Epithelial cell of prostate (primary cell): ENCODE measurements at places on chromosomes 12 and 14.
A peak's percentile ranks its signal among the peaks of the same experiment; 100 is the strongest.

DNA sequence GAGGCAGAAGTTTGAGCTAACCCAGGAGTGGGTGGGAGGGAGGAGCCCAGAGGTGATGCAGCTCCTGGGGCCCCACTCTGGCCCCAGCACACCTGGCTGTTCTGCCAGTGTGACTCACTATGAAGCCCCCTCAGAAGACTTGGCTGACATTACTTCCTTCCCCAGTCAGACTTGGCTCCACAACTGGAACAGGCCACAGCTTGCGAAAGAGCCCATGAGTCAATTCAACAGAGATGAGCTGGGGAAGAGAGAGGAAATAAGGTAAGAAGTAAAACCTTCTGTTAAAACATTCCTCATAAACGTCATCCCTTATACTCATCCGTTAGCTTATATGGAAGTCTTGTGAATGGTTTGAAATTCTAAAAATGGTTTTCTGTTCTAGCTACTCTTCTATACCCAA is 245.9 kb downstream of the ADAMTS20 start:
- DNase-seq = peak; percentile 94

- no peak for DNase-seq
These were observed 19.4 kb downstream of the KRT85 start for GRCh38 chr12:52347551-52348510.

DNA sequence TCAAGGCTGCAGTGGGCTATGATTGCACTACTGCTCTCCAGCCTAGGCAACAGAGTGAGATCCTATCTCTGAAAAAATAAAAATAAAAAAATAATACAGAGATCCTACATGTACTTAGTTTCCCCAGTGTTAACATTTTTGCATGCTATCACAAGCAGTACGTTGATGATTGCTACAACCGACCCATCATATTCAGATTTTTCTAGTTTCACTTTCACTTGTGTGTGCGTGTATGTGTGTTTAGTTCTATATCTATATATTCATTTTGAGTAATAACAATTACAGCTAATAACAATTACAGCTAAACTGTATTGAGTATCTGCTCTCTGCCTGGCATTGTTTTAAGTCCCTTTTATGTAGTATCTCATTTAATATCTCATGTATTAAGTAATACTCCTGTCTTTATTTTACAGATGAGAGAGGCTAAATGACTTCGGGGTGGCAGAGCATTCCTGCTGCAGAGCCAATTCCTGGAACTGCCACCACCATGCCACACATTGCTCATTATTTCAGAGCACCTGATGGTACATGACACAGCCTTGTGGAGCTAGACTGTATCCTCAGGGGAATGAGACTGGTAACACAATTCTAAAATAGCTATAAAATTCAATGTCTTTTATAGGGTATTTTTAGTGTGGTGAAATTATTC is 153.1 kb downstream of the BCAT1 start:
- DNase-seq = no peak

GRCh38 chr12:32217354-32218310 is 111.0 kb downstream of the BICD1 start:
- peak; percentile 22 for DNase-seq

GRCh38 chr12:88420457-88420856 is 159.8 kb downstream of the KITLG start:
- DNase-seq = peak; percentile 64

DNA sequence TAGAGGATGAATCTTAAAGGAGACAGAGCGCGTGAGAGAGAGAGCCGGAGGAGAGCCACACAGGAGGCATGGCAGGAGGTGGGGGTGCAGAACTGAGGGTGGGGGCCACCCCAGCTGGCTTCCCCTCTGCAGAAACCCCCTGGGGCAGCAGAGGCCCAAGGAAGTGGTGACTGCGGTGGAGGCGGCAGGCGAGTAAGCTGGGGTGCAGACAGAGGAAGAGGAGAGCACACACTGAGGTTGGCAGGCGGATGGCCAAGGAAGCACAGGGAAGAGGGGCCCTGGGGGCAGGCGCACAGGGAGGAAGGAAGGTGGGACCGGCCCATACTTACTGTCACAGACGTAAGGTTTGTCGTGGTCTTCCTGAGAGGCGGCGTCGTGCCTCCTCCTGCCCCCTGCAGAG is 179.8 kb downstream of the DPF3 start:
- no peak for DNase-seq

GRCh38 chr14:75025082-75025481 is 22.4 kb downstream of the EIF2B2 start:
- DNase-seq = no peak

DNA sequence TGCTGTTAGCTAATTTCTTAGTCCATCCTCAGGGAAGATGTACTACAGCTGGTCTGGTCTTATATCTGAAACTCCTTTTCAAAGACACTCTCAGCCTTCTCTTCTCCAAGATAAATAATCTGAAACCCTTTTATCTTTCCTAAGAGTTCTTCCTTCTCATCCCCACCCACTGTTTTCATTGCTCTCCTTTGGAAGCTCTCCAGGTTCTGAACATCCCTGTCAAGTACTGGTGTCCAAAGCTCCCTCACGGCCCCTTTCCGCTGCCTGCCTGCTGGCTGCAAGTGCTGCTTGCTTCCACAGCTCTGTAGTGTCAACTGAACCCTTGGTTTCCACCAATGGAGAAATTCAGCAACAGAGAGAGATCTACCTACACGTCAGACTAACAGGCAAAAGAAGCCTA is 6.6 kb upstream of the SLC6A13 start:
- no peak for DNase-seq

GRCh38 chr12:1329784-1330476 is 264.5 kb downstream of the FBXL14 start:
- DNase-seq = no peak

DNA sequence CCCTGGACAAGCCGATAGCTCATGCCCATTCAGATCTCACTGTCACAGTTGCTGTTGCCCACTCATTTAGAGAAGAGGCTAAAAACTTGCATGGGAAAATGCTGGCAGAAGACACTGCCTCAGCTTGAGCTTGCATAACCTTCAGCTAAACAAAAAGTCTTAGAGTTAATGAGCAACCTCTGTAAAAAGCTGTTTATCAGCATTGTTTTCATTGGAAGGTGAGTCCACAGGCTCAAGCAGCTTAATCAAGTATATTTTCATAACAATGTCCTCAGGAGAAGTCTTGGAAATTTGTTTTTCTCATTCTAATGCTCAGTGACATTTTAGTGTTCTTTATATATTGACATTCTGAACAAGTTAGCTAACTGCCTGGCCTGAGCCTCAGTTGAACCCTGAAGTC is 872.9 kb downstream of the TMTC2 start:
- no peak for DNase-seq

GRCh38 chr12:13780453-13780852 is 200.9 kb downstream of the GRIN2B start:
- no peak for DNase-seq

DNA sequence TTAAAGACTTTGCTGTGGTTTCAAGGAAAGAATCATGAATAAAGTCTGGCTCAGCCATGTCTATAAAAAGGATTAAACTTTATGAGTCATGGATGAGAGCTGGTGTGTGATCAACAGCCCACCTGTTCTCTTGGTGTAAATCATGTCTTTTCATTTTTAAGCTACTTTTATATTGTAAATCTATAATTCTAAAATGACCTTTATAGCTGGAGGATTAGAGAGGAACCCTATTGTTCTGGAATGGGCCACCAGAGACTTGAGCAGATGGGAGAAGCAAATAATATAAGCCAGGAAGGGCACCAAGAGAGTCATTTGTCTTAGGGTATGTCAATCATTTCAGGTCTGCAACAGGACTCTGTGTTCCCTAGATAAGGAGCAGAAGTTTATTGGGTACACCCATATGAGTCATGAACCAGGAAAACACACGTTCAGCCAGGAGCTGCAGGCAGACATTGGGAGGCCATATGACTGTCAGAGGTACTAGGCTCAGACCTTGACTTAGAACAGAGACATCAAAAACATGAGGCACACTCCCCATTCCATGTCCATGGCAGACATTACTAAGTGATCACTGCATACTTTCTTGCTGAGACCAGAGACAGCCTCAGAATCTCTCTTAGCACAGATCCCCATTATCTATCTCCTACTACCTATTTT is 49.3 kb downstream of the NDUFA12 start:
- DNase-seq = peak; percentile 95

- peak; percentile 39 for DNase-seq
These were observed 197.6 kb upstream of the RBM19 start for GRCh38 chr12:114163771-114164170.

- no peak for DNase-seq
These were observed 72.6 kb downstream of the PPM1H start for GRCh38 chr12:62862259-62862881.

- DNase-seq = no peak
These were observed 34.2 kb upstream of the YARS2 start for GRCh38 chr12:32789916-32790315.

DNA sequence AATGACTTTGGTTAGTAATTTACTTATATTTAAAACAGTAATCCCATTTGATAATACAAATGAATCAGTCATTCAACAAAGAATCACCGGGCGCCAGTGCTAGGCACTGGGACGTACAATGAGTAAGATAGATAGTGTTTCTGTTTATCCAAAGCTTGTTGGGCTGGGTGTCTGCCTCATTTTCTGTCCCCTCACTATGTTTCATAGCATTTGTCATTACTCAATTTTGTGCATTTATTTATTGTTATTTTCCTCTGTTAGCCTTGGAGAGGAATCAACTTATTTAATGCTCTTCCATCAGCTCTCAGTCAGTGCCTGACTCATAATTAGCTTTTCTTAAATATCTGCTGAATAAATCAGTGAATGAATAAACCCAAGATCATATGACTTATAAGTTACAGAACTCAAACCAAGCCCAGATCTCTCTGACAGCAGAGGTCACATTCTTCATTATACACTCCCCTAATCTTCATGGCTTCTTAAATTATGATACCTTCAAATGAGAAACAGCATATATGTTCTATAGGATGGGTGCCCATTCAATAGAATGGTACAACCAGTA is 86.2 kb downstream of the TSPAN8 start:
- no peak for DNase-seq

DNA sequence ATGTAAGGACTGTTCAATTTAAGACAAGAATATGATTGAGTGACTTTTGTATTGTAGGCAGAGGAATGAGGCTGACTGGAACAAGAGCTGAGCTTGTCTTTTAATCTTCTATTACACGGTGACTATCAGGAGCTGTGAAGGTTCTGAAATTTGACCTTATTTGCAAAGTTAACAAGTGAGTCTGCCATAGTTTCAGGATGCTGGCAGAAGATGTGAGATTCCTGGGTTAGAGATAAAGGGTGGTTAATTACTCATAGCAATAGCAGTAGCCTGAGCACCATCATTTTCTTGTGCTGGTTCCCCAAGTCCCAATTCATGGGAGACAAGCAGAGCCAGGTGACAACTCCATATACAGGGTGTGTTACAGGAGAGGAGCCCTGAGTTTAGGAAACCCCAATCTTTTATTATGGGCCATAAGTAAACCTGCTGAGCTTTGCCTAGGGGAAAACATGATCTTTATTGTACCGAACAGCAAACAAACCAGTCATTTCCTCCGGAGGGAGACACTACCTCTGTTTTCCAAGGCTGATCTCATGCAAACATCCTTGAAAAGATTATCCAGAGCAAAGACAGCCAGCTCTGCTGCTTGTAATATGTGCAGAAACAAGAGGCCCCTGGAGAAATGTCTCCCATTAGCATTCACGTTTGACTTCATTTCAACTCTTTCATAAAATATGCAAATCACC is 51.7 kb upstream of the DDX11 start:
- no peak for DNase-seq

DNA sequence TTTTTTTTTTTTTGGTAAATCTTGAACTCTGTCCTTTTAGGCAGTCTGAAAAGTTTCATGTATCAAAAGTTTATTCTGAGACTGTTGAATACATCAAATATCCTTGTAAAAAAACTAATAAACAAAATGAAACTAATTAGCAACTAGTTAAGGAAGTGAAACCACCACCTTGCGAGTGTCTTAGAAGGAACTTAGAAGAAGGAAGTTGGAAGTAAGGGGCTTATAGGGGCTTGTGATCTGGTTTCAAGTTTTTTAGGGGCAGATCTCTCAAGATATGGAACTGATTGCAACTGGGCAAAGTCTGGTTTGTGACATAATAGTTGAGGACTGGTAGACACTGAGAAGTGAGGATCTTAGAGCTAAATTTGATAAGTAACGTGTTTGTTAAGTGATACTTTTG is 748.8 kb downstream of the C12orf50 start:
- DNase-seq = no peak

DNA sequence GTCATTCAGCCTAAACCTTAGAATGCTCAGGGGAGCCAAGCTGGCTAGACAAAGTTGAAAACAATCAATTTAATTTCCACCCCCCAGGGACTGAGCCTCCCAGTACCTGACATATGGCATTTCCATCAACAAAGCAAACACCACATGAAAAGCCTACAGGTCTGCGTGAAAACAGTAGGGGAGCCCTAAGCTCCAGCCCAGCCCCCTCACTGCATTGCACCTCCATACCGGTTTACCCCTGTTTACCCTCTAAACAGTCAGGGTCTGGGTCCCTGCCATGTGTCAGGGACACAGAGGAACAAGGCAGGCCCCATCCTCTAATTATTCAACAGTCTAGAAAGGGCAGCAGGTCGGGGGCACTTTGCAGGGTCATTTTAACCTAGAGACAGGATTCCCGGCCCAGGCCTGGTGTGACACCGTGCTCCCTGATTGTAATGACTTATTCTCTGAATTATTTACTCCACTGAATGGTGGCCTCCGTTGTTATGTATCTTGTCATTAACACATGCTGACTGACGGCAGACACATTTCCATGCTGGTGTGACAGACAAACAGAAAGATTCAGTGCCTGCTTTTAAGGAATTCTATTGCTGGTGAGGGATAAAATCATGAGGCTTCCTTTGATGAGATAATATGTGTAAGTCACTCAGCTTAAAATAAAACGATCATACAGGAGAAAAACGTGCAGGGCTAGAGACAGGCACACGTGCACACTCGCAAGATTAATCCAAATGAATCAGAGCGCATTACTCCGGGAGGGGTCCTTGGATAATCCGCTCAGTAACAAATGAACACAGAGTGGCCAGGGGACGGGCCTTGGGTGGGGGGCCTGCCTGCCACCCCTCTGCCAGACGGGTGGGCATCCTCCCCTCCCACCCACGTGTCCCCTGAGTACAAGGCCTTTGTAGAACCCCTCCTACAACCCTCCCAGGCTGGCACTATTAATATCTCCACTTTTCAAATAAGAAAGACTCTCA is 23.2 kb downstream of the CCDC88C start:
- no peak for DNase-seq

- no peak for DNase-seq
These were observed 180.3 kb downstream of the IPO8 start for GRCh38 chr12:30515351-30515750.

GRCh38 chr12:1670358-1671268 is 20.3 kb upstream of the ADIPOR2 start:
- no peak for DNase-seq

GRCh38 chr14:102588821-102589220 is 3.6 kb upstream of the RCOR1 start:
- no peak for DNase-seq

DNA sequence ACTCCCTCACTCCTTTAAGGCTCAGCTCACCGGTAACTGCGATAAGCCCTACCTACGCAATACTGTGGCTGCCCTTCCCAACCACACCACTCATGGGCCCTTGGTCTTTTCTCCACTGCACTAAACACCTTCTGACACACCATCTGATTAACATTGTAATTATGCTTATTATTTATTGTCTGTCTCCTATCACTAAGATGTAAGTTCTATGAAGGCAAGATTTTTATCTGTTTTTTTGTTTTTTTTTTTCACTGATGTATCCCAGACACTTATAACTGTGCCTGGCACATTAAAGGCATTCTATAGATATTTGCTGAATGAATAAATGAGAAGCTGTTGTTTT is 34.2 kb upstream of the PYGL start:
- DNase-seq = no peak

GRCh38 chr14:60968099-60968498 is 12.8 kb downstream of the TRMT5 start:
- no peak for DNase-seq

- no peak for DNase-seq
These were observed at the start of gene GSC for GRCh38 chr14:94769391-94770250. Gene GSC (minus strand): TSS chr14:94770113. CDS start chr14:94770015, 98 bp downstream.
